Inflammatory macrophage treated with lipopolysaccharide for 4 hours (primary cell): ENCODE measurements at places on chromosomes 2 and 18.

- DNase-seq = no peak
These were observed 254.8 kb downstream of the CYP26B1 start for GRCh38 chr2:71892896-71893295.

DNA sequence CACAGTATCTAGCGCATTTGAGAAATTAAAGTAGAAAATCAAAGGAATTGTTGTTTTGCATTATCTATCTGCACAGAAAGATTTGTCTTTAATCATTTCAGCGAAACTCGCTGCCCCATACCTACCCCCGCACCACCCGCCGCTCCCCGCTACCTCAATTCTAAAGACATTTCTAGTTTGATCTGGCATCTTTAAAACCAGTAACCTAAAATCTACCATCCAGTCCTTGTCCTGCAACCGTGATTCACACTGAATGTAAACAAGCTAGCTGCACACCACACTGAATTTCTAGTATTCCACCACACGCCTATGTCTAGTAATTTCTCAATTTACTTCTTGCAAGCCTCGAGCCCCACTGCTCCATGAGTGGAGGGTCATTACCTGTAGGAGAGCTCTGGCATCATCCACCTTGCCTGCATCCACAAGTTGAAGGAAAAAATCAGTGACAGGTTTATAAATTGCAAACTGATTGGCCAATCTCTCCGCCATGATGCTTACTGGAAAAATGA is 60.1 kb downstream of the ABCG8 start:
- no peak for DNase-seq

DNA sequence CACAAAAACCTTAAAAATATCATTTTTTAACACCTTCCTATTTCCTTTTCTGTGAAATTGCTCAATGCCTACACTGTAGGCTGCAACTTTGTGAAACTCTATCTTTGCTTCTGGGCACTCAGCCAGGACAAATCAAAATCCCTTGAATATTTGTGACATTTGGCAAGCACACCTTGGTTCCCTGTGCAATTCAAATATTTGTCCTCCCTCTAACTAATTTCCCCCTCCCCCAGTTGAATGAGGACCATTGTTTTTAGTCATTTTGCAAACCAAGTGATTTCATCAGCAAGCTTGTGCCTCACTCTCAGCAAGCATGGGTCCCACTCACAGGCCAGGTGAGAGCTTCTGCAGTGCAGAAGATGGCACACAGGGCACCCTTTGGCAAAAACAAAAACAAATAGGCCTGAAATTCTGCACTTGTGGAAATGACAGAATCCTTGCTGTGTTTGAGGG is 541.5 kb downstream of the CNTNAP5 start:
- no peak for DNase-seq

DNA sequence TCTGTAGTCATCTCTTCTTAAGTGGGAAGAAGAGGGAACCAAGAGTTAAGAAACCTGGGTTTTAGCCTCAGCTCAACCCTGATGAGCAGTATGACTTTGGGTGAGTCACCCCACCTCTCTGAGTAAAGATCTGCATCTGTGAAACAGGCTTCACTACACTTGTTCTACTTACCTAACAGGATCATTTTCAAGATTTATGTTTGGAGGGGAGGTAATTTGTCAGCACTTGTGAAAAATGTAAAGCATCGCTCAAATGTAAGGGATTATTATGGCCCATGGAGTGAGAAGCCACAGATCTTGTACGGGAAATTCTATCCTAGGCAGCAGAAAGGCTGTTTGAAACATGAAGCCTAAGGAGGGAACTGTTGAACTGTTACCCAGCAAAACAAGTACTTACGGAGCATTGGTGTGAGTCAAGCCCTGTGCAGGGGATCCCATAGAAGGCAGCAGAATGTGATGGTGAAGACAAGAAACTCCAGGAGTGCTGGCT is 160.6 kb downstream of the PRKCE start:
- peak; percentile 73 for DNase-seq

- no peak for DNase-seq
These were observed 428.7 kb upstream of the ACVR2A start for GRCh38 chr2:147416099-147416498.

DNA sequence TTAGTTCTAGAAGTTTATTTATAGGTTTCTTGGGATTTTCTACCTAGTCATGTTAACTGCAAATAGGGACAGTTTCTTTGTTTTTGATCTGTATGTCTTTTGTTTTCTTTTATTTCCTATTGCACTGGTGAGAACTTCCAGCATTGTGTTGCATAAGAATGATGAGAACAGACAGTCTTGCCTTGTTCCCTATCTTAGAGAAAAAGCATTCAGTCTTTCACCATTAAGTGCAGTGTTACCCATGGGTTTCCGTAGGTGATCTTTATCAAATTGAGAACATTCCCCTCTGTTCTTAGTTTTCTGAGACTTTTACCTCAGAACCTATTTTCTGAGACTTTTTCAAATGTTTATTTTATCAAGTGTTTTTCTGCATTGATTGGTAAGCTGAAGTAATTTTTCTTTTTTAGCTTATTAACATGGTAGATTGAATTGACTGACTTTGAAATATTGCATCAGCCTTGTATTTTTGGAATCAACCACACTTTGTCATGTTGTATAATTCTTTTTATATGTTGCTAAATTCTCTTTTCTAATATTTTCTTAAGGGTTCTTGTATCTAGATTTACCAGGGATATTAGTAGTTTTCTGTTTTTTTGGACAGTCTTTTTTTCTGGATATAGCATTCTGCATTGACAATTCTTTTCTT is 17.2 kb downstream of the MFSD6 start:
- DNase-seq = peak; percentile 73

DNA sequence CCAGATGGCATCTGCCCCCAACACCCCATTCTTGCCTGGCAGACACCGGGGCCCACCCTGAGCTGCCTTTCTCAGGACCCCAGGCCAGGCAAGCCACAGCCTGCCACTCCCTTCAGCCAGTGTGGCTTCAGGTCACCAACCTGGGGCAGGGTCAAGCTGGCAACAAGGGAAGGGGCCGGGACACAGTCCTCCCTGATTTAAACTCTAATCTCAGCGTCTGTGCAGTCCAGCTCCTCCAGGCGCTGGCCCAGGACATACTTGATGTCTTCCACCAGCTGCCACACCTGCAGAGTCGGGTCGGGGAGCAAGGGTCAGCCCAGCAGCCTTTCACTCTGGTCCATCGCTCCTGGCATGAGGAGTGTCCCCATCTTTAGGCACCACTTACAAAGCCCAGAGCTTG is 29.0 kb upstream of the ALPP start:
- no peak for DNase-seq

GRCh38 chr18:46466234-46467160 is 190.5 kb downstream of the LOXHD1 start:
- no peak for DNase-seq

DNA sequence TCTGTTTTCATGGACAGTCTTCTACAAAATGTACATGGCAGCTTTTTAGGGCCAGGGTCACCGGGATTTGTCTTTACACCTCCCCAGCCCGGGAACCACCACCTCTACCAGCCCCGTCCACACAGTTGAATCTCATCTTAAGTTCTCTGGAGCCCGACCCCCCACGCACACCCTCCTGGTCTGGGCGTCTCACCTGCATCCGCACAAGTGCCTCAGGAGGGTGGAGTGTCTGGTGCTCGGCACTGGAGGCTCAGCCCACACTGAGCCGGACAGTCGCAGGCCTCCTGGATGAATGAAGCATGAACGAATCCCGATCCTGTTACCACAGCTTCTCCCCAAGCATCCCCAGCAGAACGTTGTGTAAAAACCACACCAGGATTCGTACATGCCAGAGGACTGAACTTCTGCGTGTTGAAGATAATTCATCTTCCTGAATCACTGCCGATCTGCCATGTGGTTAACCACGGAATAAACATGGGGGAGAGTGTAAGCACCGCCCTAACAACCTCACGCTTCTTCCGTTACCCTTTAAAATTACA is 162.0 kb downstream of the RTP5 start:
- no peak for DNase-seq

DNA sequence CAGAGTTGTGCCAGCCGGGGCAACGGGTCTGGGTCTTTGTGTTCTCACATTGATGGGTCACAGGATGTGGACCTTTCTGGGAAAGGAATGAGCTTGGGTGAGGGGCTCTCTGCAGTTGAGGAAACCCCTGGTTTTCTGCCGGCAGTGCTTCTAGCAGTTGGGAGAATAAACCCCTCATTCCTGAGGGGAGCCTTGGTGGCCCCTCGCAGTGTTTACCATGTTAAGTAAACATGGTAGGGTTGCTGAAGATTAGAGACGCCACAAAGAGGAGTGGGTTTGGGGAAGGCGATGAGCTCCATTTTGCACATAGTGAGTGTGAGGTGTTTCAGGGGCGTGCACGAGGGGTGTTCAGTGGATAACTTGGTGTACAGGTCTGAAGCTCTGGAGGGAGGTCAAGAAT is 27.7 kb upstream of the PUM2 start:
- DNase-seq = no peak

- no peak for DNase-seq
These were observed 14.7 kb upstream of the ERCC3 start for GRCh38 chr2:127308586-127309138.

DNA sequence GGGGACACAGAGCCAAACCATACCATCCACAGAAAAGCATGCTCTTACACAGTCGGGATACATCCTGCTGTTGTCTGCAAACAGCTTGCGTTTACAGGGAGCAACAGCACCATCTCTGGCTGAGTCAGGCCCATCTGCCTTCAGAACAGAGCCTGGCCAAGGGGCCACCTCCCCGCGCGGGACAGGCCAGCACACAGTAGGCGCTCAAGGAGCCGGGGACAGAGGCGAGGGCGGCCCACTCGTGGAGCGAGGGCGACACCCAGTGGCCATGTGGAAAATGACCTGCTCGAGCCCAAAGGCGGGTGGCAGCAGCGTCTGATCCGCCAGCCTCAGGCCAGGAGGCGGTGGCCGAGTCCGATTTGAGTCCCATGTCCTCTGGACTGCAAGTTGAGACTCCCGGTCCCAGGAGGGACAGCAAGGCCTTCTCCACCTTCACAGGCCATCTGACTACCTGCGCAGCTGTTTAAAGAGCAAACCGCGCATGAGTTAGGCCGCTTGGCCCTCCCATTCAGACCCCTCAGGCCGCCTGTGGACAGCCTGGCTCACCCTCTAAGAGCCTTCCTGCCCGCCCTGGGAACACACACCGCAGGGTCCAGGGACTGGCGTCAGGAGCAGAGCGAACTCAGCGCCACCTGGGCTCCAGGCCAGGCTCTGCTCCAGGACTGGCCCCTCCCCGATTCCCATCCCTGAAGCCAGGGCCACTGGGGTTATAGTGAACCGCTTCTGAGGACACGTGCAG is 38.3 kb downstream of the TTC32 start:
- peak; percentile 43 for DNase-seq

DNA sequence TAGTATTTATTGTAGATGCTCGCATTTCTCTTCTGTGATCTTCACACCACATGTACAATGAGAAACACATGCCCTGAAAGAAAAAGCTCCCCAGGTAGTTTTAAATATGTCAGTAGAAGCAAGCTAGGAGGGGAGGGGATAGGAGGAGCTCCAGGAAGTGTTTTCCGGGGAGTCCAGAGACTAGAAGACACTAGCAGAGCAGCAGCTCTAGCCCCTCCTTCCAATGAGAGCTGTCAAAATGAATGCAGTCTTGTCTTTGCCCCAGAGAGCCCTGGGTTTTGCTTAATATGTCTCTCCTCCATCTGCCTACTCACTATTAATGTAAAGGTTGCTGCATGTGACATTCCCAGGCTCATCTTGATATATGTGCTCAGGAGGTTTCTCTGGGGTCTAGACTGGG is 462.6 kb upstream of the SOX11 start:
- DNase-seq = no peak

DNA sequence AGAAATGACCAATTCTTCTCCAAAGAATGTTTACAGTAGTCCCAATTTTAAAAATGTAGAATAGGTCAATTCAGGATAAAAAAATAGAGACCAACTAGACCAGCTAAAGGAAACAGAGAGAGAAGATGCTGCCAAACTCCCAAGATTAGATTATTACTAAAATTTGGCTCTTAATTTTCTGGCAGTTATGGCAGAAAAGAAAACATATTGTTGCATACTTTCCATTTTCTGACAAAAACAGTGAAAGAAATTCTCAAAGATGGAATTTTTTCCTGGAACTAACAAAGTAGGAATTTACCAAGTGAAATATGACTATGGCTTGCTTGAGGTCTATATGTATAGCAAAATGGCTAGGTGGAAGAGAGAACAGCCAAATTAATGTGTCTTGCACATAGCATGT is 138.3 kb upstream of the STK17B start:
- no peak for DNase-seq

- no peak for DNase-seq
These were observed 95.4 kb upstream of the CYP1B1 start for GRCh38 chr2:38171208-38171855.

DNA sequence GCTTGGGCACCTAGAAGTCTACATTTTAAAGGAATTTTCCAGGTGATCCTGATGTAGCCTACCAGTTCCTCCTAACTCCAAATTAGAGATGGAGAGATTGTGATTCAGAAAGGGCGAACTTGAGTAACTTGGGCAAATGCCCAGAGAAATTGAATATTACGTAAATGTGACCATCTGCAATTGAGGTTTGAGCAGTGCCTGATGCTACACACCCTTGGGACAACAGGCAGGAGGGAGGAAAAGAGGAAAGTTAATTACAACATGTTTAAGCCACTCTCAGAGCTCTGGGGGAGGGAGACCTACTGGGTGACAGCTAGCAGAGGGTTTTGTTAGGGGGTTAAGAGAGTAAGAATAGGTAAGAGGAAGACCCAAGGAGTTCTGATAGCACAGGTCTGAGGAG is 208.9 kb downstream of the LPIN1 start:
- peak; percentile 41 for DNase-seq

- DNase-seq = no peak
These were observed 182.4 kb downstream of the CDH2 start for GRCh38 chr18:27994571-27994970.

DNA sequence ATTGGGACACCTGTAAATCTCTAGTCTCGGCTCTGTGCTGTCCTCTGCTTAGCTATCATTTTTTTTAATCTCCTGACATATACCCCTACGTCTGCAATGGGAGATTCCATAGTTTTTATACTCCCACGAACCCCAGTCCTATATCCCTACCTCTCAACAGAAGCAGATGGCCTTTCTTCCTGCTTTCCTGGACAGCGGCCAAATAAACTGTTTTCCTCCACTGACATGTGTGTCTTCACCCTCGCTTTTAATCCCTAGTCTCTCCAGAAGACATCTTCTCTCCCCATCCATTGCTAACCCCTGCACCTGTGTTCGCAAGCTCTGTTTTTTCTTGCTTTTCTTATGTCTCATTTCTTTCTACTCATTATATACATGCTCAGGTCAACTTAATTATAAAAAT is 395.4 kb downstream of the EPHA4 start:
- no peak for DNase-seq

DNA sequence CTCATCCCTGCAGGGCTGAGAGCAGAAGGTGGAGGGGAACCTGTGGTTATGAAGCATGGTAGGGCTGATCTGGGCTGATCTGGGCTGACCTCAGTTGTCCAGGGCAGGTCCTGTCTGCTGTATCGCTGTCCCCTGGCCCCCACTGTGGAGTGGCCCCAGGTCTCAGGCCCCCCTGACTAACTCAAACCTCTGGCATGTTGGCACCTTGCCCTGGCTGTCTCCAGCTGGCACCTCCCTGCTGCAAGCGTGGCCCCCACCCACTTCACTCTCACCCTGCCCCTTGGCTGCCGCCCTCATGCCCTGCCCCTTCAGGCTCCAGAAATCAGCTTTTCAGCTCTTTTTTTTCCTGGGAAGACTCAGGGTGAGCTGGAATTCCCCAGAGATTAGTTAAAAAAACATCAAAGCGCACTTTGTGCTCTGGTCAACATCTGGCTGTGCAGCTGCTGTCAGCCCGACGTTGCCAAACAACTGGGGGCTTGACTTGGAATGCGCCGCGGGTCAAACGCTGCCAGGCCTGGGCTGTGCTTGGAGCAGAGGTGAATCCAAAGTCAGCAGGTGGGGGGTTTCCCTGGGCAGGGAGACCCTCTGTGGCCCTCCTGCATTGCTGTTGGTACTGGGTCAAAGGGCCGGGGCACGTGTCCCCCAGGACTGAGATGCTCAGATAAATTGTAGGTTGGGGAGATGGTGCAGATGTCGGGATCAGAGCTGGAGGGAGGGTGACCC is 173.8 kb upstream of the HDAC4 start:
- DNase-seq = no peak
